ENCODE measurements at places on chromosomes 4 and X.
A peak's percentile ranks its signal among the peaks of the same experiment; 100 is the strongest.

- DNase-seq: no peak
These were observed 10.8 kb downstream of the PSAPL1 start for GRCh38 chr4:7423801-7424552.

GRCh38 chr4:19577097-19577496 lies 674.6 kb upstream of the SLIT2 start:
- DNase-seq: no peak

- DNase-seq: peak; percentile 32
These were observed 29.7 kb downstream of the EREG start for GRCh38 chr4:74394476-74395136.

DNA sequence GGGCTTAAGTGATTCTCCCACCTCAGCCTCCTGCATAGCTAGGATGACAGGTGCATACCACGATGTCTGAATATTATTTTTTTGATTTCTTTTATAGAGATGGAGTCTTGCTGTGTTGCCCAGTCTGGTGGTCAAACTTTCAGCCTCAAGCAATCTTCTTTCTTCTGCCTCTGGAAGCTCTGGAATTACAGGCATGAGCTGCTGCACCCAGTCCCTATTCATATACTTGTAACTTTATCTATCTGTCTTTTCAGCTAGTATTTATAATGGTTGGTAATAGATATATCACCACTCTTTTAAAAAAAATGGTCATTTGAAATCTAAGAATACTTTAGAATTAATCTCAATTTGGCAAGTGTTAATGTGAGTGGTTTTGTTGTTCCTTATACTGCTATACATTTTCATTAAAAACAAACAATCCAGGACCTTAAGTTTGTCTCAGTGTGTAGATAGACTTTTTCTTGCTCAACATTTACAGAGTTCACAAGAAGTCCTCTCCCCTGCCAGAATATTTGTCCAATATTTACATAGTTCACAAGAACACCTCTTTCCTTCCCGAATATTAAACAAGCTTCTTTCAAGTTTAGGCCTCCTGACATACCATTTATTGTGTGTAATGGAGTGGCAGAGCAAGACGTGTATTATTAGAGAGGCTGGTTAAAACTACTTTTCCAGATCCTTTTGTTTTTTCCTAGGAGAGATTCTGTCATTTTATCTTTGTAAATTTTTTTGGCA lies 1197.4 kb upstream of the ADGRL3 start:
- no peak for DNase-seq

- no peak for DNase-seq
These were observed 43.0 kb downstream of the C4orf33 start for GRCh38 chr4:129138810-129139496.

DNA sequence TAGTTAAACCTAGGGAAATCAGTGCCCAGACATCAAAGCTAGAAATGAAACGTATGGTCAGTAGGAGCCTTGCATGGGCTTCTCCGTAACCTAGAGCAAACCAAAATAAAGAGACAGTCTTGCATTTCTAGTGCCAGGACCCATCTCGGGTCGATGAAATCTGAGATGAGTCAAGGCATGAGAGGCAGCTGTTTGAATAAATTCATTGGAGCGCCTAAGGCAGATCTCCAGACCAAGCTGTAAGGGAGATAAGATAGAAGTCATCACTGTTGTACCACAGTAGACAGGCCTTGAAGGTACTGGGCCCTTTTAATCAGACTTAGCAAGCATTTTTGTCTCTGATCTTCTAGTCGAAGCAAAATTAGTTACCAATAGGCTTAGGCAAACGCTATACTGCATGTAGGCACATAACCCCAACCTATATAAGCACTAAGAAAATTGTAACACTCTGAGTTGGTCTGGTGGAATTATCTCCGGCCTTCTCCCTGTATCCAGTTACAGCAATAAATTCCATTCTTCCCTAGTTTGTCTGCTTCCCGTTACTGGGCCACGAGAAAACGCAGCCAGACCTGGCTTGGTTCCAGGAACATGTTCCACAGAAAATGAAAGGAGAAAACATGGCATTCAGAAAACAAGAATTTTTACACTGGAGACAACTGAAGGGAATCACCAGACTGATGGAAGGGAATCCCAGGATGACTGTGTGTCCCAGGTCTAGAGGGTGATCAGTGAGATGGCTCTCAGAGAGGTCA lies 21.1 kb upstream of the PAPSS1 start:
- no peak for DNase-seq
